ENCODE measurements at places on chromosomes 5 and 9.

- DNase-seq: no peak
Observed at GRCh38 chr5:90434116-90434714, 24.7 kb upstream of the CETN3 start.

- no peak for DNase-seq
Observed at GRCh38 chr9:76109953-76110352, 219.5 kb downstream of the PCSK5 start.

GRCh38 chr9:71384343-71384742, 262.9 kb upstream of the TRPM3 start:
- DNase-seq: no peak

- DNase-seq: no peak
Observed at GRCh38 chr5:135761746-135762145, 72.7 kb upstream of the SLC25A48 start.

- no peak for DNase-seq
Observed at GRCh38 chr5:74651710-74652109, 11.2 kb upstream of the ENC1 start.

- DNase-seq: peak; percentile 85
Observed at GRCh38 chr5:59133764-59134261, 550.9 kb downstream of the RAB3C start.

GRCh38 chr5:109291090-109291489, 118.7 kb downstream of the PJA2 start:
- DNase-seq: no peak

DNA sequence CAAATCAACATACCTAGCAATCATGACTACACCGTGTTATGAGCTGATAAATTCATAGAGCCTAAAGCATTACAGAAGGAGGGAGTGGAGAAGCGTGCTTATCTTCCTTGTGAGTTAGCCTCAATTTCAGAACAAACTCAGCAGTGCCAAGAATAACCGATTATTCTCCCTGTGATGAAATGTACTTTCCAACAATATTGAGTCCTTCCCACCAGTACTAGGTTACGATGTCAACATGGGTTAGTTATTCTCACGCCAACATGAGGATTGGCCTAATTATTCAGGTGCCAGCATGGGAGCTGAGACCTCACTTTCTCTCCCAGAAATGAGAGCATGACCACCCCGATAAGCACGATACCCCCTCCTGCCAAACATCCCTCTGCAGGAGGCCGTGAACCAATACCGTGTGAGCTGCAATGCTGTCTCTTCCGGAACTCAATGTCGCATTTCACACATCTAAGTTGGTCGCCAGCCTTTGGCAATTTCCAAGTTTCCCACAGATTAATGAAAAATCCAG, 193.7 kb downstream of the ENC1 start:
- no peak for DNase-seq

GRCh38 chr5:131671994-131672655, 37.1 kb upstream of the RAPGEF6 start:
- DNase-seq: peak; percentile 93

DNA sequence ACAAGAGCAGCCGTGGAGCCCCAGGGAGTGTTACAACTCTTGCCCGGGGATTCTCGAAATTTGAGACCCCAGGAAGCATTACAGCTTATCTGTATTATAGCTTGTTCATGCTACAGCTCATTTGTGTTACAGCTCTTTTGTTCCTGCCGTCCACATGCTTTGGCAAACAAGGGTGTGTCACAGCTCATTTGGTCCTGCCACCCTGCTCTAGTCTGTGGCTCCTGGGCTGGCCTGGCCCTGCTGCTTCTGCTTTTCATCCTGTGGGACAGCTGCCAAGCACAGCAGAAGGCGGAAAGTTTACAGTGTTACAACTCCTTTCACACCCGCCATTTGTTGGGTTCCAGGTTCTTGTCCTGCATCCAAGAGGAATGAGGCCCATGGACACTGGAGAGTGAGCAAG, 685.0 kb downstream of the SLCO4C1 start:
- DNase-seq: no peak

GRCh38 chr5:179832039-179832745, 11.5 kb downstream of the SQSTM1 start:
- DNase-seq: no peak

- no peak for DNase-seq
Observed at GRCh38 chr5:97194366-97194765, 11.3 kb upstream of the RIOK2 start.

DNA sequence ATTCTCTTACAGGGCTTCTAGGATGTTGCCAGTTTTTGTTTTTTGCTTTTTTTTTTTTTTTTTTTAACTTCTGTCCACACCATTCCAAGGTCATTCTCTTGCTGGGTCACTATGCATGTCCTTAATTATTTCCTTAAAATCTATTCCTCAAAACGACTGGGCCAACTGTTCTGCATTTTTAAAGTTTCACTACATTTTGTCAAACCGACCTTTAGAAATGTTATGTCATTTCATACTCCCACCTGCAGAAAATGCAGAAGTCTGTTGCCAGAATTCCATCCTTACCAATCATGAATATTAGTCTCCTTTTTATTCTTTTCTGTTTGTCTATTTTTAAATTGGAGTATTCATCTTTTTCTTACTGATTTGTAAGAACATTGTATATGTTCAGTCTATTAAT, 295.5 kb downstream of the ZSWIM6 start:
- DNase-seq: no peak

DNA sequence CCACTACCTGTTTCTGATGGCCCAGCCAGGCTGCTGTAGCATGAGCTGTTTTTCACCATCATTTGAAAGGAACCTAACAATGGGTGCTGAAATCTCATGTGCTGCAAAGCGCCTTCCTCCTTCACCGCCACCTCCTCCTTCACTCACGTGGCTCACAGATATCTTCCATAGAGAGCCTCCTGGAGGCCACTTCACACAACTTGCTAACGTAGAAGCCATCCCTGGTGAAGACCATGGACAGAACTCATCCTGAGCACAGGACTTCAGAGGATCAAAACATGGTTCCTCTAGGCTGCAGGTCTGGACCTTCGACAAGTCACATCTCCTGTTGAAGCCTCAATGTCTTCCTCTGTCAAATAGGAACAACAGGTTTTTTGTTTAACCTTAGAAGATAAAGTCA, 155.5 kb upstream of the RAD23B start:
- no peak for DNase-seq

Measured in fibroblast of the conjunctiva (primary cell).